ENCODE measurements at places on chromosomes 12 and 14. TPM values are rescaled to one million over a fixed set of nuclear protein-coding genes. Genes with fewer than 3 reads are reported as not detected.

The MGP gene
- not detected for total RNA-seq

The ZNF10 gene
- 4.4 TPM for total RNA-seq

The GALNT8 gene
- total RNA-seq: not detected

The CMKLR1 gene
- total RNA-seq: not detected

The WSB2 gene
- total RNA-seq: 68.7 TPM

The UNG gene
- total RNA-seq: 35.5 TPM

The TMEM30B gene
- 9.0 TPM for total RNA-seq

The SLC35F4 gene
- total RNA-seq: not detected

The SERPINA10 gene
- total RNA-seq: not detected

The EIF2S3B gene
- total RNA-seq: 1.2 TPM

The LRP1-AS gene
- not detected for total RNA-seq

The OR4K1 gene
- not detected for total RNA-seq

The NEUROD4 gene
- total RNA-seq: not detected

The INTS13 gene
- total RNA-seq: 18.5 TPM

The TARBP2 gene
- 97.3 TPM for total RNA-seq

The C12orf54 gene
- not detected for total RNA-seq

The RAD52 gene
- 18.1 TPM for total RNA-seq

The FKBP4 gene
- total RNA-seq: 24.3 TPM

The TAS2R42 gene
- total RNA-seq: not detected

The ABCC9 gene
- total RNA-seq: 0.11 TPM

The FAM186B gene
- 0.33 TPM for total RNA-seq

The GZMH gene
- total RNA-seq: not detected

The RD3L gene
- not detected for total RNA-seq

The STAC3 gene
- 0.39 TPM for total RNA-seq

The CLEC1B gene
- total RNA-seq: 0.33 TPM

The WDR20 gene
- total RNA-seq: 21.6 TPM

The RIPK3 gene
- total RNA-seq: 13.0 TPM

The PITPNM2 gene
- total RNA-seq: 11.7 TPM

The TEX52 gene
- not detected for total RNA-seq

The BCL11B gene
- 2.0 TPM for total RNA-seq

The KERA gene
- total RNA-seq: not detected

The ZFP36L1 gene
- total RNA-seq: 144 TPM

The SH2B3 gene
- 6.3 TPM for total RNA-seq

The OXA1L gene
- 52.7 TPM for total RNA-seq

The RAB5B gene
- 87.6 TPM for total RNA-seq

The C12orf75 gene
- total RNA-seq: 93.8 TPM

The CIROP gene
- total RNA-seq: not detected

The TAS2R7 gene
- total RNA-seq: not detected

The PARP11 gene
- 11.1 TPM for total RNA-seq

The CDCA3 gene
- 7.9 TPM for total RNA-seq

The ANO4 gene
- total RNA-seq: 5.9 TPM

The PDZRN4 gene
- not detected for total RNA-seq

The ACSS3 gene
- total RNA-seq: 1.2 TPM

The SYNJ2BP gene
- total RNA-seq: 13.0 TPM

The GUCY2C gene
- total RNA-seq: 0.11 TPM

The MON2 gene
- total RNA-seq: 55.7 TPM

The APOF gene
- not detected for total RNA-seq

The VASH1 gene
- 0.33 TPM for total RNA-seq

The GOLGA5 gene
- total RNA-seq: 64.7 TPM

The ZC3H10 gene
- 5.9 TPM for total RNA-seq

The ZNF268 gene
- total RNA-seq: 22.0 TPM

All from placental epithelial cell (primary cell).